Stimulated activated CD4-positive, alpha-beta T cell treated with anti-CD3 and anti-CD28 coated beads, TNF-alpha, amount 100 ng/mL, for 48 hours (primary cell): ENCODE measurements at places on chromosomes 12 and 14.
A peak's percentile ranks its signal among the peaks of the same experiment; 100 is the strongest.

GRCh38 chr14:56561606-56562005 lies 18.0 kb upstream of the TMEM260 start:
- DNase-seq = no peak

DNA sequence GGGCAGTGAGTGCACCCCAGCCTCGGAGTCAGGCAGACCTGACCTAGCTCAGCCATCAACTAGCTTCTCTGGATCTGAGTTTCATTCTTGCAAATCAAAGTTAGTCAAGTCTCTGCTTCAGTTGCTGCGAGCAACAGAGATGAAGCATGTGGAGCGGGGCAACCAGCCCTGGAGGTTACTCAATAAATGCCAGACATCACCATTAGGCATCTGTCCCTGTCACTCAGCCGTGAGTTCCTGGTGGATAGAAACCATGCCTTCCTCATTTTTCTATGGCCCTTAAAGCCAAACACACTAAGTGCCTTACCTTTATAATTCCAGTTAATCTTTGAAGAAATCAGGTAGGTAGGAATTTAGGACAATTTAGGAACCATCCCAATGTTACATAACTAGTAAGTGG lies 19.3 kb downstream of the RFX4 start:
- no peak for DNase-seq

DNA sequence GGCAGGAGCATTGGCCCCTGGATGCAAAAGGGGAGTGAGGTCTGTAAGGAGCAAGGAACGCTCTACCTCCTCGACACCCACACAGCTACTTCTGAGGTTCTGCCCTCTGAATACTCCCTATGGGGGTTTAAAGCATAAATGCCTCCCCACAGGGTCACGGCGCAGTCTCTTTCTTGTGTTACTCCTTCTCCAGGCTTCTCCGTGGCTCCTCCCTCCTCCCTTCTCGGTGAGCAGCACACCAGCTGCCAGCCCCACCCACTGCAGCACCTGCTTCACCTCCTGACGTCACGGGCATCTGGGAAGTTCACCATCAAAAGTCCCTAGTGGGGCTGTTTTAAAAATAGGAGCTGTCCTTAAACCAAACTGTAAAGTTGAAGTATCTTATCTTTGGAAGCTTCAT lies 67.3 kb downstream of the SPTB start:
- DNase-seq = peak; percentile 18

GRCh38 chr14:24880689-24881088 lies 169.3 kb downstream of the STXBP6 start:
- DNase-seq = no peak

DNA sequence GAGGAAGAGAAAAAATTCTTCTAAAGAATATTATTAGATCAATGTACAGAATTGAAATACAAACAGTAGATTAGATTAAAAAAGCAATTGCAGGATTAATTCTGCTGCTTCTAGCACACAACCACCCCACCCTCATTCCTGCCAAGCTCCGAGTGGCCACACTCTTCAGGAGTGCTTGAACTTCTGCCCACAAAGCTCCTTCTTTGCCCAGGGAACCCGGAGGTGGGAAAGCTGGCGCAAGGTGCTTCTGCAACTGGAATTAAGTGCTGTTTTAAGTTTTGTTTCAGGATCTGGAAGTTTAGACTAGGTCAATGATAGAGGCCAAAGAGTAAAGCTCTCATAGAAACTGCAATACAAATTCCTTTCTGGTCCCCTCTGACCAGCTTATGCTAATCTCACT lies 94.1 kb upstream of the BMP4 start:
- DNase-seq = no peak

DNA sequence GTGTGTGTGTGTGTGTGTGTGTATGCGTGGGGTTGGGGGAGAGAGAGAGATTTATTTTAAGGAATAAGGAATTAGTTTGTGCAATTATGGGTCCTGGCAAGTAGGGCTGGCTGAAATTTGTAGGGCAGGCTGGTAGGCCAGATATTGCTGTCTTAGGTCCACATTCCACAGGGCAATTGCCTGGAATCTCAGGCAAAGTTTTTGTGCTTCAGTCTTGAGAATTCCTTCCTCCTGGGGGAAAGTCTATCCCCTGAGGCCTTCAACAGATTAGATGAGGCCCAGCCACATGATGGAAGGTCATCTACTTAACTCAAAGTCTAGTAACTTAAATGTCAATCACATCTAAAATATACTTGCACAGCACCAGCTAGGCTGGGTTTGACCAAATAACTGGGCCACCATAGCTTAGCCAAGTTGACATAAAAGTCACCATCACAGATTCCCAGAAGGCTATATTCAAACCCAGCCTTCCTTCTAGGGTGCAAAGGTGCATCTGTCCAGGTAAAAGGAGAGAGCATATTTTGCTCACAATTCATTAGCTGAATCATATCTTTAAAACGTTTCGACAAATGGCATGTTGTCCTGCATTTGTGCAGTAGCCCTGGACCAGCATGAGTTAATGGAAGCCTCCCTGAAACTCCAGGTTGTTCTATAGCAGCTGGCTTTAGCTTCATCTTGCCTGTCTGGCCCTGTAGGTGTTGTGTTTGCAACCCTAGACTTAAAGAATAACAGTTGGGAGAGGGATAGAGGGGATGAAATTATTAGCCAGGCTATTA lies 63.1 kb downstream of the C14orf132 start:
- DNase-seq = no peak

DNA sequence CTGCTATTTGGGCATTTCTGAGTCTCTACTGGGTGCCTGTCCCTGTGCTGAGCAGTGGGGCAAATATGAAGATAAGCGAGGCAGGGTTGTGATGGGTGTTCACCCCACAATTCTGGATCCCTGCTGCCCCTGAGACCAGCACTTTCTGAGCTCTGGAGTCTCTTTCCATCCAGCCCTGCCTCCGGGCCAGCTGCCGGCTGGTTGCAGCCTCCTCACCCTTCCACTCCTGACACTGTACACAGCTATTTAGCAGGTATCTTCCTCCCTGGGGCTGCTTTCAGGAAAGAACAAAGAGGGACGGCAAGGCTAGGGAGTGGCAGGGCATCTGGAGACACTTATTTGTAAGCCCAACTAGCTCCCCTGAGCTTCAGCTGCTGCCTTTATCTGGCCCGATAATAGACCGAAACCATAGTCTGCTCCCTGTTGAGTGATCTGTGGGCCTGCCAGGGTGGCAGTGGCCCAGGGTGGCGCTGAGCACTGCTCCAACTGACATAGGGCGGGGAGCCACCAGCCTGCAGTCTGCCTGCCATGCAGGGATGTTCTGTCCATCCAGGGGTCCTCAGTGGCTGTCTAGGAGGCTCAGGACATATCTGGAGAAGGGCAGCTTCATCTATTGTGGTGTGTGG lies 7.6 kb upstream of the KRT80 start:
- DNase-seq = no peak

- no peak for DNase-seq
These were observed 17.8 kb upstream of the HDAC7 start for GRCh38 chr12:47837190-47838171.

DNA sequence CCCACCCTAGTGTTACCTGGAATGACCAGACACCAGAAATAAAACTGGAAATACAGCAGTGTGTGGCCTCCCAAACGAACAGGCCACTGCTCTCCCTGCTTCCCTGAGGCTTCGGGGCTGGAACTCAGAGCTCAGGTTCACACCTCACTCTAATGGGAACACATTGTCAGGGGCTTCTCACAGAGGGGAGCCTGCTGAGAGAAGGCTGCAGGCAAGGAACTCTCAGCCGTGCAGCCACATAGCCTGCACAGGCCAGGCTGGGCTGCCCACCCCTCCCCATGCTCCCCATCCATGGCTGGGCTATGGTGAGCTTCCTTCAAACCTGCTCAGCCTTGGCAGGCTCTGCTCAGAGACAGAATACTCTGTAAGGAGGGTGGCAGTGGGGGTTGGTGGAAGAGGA lies 302.5 kb downstream of the EMP1 start:
- no peak for DNase-seq

- DNase-seq = no peak
These were observed 431 bp upstream of the RHOJ start for GRCh38 chr14:63203618-63204406.

GRCh38 chr14:64654246-64654900 lies 49.9 kb upstream of the PLEKHG3 start:
- no peak for DNase-seq

GRCh38 chr12:27109334-27110028 lies 27.1 kb upstream of the C12orf71 start:
- DNase-seq = no peak

- no peak for DNase-seq
These were observed 117.6 kb upstream of the PLEKHG7 start for GRCh38 chr12:92585115-92585727.

DNA sequence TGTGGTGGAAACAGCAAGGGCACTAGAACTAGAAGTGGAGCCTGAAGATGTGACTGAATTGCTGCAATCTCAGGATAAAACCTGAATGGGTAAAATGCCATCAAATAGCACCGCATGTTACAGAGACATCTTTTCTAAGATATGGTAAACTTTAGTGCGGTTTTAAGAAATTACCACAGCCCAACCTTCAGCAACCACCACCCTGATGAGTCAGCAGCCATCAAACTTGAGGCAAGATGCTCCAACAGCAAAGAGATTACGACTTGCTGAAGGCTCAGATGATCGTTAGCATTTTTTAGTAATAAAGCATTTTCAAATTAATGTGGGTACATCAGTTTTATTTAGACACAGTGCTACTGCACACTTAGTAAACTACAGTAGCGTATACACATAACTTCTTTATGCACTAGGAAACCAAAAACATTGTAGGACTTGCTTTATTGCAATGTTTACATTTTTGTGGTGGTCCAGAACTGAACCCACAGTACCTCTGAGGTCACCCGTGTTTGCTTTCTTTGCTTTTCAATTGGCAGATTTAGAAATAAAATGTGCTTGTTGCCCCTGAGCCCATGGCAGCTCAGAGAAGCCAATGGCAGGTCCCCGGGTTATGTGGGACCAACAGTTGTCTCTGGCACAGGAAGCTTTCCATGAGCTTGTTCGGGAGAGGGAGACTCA lies 15.9 kb downstream of the GOLGA3 start:
- DNase-seq = no peak

GRCh38 chr14:53596853-53597525 lies 359.6 kb downstream of the BMP4 start:
- no peak for DNase-seq

DNA sequence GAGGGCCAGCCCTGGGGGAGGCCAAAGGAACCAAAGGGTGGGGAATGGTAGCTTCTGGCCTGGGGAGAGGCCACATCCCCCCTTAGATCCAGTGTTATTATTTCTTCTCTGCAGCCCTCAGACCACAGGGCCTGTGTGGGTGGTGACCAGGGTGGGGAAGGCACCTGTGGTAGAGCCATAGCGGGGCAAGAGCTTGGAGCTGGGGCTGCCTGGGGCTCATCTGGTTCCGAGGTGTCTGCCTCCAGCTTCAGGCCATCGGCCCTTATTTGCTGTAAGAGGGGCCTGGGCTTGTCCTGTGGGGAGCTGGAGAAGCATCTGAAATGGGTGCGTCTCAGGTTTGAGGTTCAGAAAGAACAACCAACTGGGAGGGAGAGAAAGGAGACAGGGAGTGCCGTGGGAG lies 2.1 kb upstream of the B3GNT4 start:
- DNase-seq = no peak

DNA sequence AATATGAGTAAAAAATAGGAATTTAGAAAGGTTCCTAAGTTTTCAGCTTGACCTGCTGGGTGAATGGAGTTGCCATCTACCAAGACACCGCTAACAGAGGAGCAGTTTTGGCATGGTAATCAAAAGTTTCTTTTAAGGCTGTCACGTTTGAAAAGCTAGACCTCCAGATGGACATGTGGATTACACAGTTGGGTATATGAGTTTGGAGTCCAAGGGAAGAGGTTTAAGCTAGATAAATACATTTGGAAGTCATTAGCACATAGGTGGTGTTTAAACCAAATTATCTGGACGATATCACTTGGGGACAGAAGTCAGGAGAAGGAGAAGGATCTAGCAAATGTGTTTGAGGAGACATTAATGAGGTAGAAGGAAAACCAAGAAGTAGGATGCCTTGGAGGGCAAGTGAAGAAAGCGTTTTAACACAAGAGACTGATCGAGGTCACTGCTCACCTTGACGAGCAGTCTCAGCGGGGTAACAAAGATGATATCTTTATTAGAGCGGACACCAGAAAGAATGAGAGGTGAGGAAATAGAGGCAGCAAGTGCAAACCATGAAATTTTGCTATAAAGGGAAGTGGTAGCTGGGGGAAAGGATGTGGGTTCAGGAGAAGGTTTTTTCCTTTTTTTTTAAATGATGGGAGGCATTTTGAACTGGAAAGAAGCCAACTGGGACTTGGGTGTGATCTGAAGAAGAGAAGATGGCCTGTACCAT lies 17.6 kb downstream of the PNP start:
- no peak for DNase-seq

DNA sequence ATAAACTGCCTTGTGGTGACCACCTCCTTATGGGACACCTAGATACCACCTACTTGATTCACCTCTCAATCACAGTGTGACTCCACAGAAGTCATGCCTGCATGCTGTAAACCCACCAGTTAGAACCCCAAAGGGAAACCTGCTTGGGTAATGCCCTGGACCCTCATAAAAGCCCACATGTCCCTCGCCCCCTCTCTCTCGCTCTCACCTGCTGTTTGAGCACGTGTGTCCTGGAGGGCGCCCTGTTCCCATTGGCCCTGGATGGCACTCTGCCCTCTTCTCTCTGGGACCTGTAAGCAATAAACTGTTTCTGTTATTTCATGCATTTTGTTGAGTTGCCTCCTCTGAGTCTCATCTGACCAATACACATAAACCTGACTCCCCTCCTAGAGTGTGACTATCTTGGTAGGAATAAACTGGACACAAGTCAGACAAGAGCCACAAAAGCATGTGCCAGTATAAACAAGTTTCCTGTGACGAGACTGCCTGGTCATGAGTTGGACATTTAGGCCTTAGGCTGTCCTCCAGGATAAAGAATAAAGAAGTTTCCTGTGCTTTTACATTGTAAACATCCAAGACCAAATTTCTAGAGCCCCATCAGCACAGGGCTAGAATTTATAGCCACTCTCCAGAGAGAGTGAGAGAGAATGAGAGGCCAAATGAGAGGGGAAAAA lies 8.6 kb downstream of the IFI27L2 start:
- DNase-seq = no peak

DNA sequence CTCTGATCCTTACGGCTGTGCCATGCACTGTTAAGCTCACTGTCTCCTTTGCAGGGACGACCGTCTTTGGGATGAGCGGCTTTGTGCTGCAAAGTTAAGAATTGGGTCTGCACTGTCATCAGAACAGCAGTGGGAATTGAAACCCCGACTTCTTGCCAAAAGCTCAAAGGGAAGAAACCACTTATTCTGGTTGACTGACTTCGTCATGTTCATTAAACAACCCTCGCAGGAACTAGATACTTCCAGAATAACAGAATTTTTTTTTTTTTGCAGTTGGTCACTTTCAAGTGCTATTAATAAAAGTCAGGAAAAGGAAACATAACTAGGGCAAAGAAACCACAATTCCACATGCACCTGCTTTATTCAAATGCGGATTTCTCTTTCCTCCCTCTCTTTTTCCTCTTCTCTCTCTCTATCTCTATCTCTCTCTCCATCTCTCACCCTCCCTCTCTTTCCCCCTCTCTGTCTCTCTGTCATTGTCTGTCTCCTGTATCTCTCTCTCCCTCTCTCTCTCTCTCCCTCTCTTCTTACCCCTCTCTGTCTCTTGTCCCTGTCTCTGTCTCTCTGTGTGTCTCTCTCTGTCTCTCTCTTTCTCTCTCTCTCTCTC lies 12.3 kb upstream of the GLT1D1 start:
- DNase-seq = no peak

- no peak for DNase-seq
These were observed 26.8 kb downstream of the DUSP6 start for GRCh38 chr12:89325495-89325894.

- no peak for DNase-seq
These were observed 23.2 kb upstream of the MEG3 start for GRCh38 chr14:100802766-100803165.
